Stomach (tissue), 19 donors: ENCODE measurements at places on chromosomes 2 and 18.

- H3K4me3 ChIP-seq: no peak overlapping the region
- no peak overlapping the region for H3K27ac ChIP-seq
- no peaks in the 10 kb centered on the region for H3K36me3 ChIP-seq
These were observed 69.5 kb downstream of the TMEM18 start for GRCh38 chr2:607709-608108.

GRCh38 chr2:25125189-25125588, 43.2 kb downstream of the POMC start:
- DNase-seq: no peak
- H3K36me3 ChIP-seq: no peaks in the 10 kb centered on the region
- no peak overlapping the region for H3K4me3 ChIP-seq
- H3K27me3 ChIP-seq: peaks cover 9% of the 10 kb centered on the region
- H3K4me1 ChIP-seq: no peaks in the 10 kb centered on the region
- H3K27ac ChIP-seq: no peak overlapping the region

- no peak for DNase-seq
- H3K4me3 ChIP-seq: no peak overlapping the region
- no peaks in the 10 kb centered on the region for H3K36me3 ChIP-seq
- H3K4me1 ChIP-seq: no peaks in the 10 kb centered on the region
- no peak overlapping the region for H3K27ac ChIP-seq
These were observed 140.6 kb downstream of the NETO1 start for GRCh38 chr18:72727038-72727655.

GRCh38 chr2:75493230-75493629, 67.5 kb downstream of the EVA1A start:
- no peak overlapping the region for H3K4me3 ChIP-seq
- H3K27me3 ChIP-seq: no peaks in the 10 kb centered on the region
- no peaks in the 10 kb centered on the region for H3K4me1 ChIP-seq
- no peak for DNase-seq
- no peak overlapping the region for H3K27ac ChIP-seq
- no peaks in the 10 kb centered on the region for H3K36me3 ChIP-seq

DNA sequence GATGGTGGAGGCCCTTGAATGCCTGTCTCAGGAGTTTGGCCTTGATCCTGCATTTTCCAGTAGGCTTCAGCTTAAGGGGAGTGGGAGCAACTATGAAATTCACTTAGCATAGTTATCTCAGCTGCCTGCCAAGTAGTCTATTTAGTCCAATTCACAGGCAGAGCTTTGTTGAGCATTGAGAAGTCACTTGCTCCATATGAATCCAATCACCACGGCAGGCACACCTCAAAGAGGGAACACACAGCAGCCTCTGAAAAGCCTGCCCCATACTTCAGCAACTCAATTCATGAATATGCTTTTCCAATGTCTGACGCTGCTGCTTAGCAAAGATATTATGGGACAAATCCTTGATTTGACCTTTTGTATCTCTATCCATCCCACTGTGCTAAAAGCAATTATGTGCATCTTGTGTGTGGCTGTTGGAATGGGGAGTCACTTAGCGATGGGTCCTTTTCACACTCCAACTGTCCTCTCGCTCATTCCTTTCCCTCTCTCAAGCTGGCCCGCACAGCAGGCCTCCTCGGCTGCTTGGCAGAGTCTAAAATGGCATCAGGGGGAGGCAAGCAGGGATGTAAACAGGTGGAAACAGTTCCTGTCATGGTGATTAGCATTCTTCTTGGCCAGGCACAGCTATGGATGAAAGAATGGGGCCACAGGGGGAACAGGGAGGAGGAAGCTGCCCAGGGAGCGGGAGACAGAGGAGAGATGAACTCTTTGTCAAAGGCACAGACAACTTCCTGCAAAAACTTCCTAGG, 56.0 kb upstream of the LRPPRC start:
- H3K4me3 ChIP-seq: no peak overlapping the region
- DNase-seq: no peak
- no peaks in the 10 kb centered on the region for H3K4me1 ChIP-seq
- H3K27me3 ChIP-seq: no peaks in the 10 kb centered on the region
- H3K36me3 ChIP-seq: no peaks in the 10 kb centered on the region
